ENCODE measurements at places on chromosomes 6 and 20.

DNA sequence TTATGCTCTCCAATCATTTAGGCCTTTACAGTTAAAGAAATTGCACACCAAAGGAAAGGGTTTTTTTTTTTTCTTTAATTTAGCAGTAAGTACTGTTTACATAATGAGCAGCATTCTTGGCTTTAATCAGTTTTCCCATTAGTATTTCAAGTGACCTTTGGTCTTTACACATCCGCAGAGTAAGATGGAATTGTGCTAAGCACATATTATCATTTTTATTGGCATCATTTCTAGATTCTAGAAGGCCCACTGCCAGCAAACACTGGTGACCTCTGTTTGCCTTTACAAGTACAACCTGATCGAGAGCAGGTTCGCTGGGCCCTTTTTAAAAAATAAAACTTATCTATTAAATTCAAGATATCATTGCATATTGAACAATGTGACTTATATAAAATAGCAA, 104.3 kb downstream of the ADGRG6 start:
- no peak overlapping the region for H3K4me3 ChIP-seq
- no peak overlapping the region for H3K27ac ChIP-seq
- no peaks in the 10 kb centered on the region for H3K4me1 ChIP-seq
- no peak for DNase-seq

DNA sequence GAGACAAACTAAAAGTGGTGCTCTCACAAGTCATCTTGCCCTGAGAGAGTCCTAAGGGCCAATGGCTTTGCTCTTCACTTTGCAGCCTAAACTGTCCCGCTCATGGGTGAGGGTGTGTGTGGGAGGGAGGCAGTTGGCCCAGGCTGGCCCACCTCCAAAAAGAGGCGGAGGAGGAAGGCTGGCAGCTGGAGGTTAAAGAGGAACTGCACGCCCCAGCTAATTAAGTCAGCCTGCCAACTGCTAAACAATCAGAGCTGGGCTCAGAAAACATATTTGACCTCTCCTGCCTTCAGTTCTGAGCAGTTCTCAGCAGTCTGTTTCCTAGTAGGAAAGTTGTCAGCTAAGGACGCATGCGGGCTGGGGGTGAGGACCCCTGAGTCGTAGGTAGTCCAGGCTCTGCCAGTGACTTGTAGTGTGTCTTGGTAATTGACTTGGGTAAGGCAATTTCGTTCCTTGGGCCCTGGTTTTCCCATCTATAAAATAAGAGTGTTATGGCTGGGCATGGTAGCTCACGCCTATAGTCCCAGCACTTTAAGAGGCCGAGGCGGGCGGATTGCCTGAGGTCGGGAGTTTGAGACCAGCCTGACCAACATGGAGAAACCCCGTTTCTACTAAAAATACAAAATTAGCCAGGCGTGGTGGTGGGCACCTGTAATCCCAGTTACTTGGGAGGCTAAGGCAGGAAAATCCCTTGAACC, 17.0 kb downstream of the GSS start:
- H3K36me3 ChIP-seq = peaks cover 49% of the 10 kb centered on the region
- no peak overlapping the region for H3K27ac ChIP-seq
- no peak overlapping the region for H3K4me3 ChIP-seq
- DNase-seq = no peak
- no peaks in the 10 kb centered on the region for H3K4me1 ChIP-seq

DNA sequence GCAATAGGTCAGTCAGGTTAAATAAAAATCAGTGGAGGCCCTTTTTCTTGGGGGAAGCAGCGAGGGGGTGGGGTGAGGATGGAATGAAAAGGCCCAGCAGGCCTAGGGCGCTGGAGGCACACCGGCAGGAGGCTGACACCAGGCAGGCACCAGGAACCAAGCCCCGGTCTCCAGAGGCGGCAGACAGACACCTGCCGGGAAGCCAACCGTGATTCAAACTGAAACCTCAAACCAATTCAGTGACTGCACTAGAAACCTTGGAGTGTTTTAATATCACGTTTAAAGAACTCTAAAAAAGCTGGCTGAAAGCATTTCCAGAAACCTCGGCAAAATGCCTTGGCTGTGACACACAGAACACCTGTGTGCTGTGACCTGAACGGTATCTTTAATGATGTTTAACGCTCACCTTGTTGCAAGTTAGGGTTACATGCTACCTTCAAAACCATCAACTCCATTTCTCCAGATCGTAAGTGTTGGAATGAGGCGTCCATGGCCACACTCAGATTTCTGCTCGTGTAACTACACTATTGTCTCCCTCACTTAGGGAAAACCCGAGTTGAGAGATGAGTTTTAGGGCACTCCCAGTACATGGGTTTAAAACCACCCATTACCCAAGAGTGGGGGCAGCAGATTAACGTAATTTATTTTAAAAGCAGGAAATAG, 27.2 kb downstream of the DIDO1 start:
- peaks cover 35% of the 10 kb centered on the region for H3K36me3 ChIP-seq
- no peaks in the 10 kb centered on the region for H3K27me3 ChIP-seq
- H3K4me1 ChIP-seq = peaks cover 42% of the 10 kb centered on the region

DNA sequence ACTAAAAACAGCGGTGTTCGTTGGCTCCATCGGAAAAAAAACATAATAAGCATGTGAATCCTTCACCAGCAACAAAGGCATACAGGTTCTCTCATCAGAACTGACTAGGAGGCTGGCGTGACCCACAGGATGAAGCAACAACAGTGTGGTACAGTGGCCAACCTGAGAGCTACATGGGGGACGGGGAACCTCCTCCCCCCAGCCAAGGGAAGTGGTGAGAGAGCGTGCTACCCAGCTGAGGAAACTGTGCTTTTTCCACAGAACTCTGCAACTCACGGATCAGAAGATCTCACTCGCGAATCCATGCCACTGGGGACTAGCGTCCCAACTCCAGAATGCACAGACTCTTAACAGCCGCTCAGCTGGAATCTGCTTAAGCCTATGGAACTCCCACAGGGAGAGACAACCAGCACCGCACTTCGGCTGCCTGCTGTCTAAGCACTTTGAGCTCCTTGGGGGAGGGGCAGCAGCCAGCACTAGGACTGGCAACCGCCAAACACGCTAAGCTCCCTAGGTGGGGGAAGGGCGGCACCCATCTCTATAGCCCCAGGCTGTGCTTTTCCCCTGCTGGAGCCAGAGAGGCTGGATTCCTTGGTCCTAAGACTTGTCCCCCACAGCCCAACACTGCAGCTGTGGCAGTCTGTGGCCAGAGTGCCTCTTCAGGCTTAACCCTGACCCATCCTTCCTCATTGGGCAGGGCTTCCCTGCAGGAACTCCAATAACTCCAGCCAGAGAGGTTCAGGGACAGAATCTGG, 538.3 kb upstream of the BTBD3 start:
- no peaks in the 10 kb centered on the region for H3K27me3 ChIP-seq
- peaks cover 24% of the 10 kb centered on the region for H3K4me1 ChIP-seq
- peaks cover 22% of the 10 kb centered on the region for H3K36me3 ChIP-seq
- H3K4me3 ChIP-seq = peak overlapping the region; percentile 11

GRCh38 chr6:87583822-87584221, 6.0 kb downstream of the RARS2 start:
- H3K27ac ChIP-seq = no peak overlapping the region
- peaks cover 86% of the 10 kb centered on the region for H3K36me3 ChIP-seq
- no peak overlapping the region for H3K4me3 ChIP-seq
- H3K4me1 ChIP-seq = peaks cover 12% of the 10 kb centered on the region
- no peak for DNase-seq

GRCh38 chr6:10424040-10424439, 9.2 kb upstream of the TFAP2A start:
- H3K4me1 ChIP-seq = peaks cover 29% of the 10 kb centered on the region
- peaks cover 100% of the 10 kb centered on the region for H3K27me3 ChIP-seq
- H3K4me3 ChIP-seq = no peak overlapping the region
- no peaks in the 10 kb centered on the region for H3K36me3 ChIP-seq
- DNase-seq = no peak

DNA sequence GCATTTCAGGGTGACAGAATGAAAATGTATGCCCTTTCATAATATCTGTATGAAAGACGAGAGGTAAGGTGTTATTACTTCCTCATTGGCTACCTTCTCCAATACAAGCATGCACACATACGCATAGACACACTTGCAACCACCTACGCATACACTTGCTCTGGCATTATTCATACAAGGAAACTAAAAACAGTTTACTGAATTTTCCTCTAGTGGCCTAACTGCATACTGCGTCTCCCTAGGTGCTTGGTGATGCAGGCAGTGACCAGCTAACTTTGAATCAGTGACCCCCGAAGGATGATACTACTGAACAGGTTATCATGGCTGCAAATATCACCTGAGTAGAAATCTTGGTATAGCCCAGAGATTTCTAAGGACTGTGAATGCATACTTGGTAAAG, 593.1 kb downstream of the PKHD1 start:
- no peaks in the 10 kb centered on the region for H3K36me3 ChIP-seq
- H3K27me3 ChIP-seq = no peaks in the 10 kb centered on the region
- no peak overlapping the region for H3K4me3 ChIP-seq
- H3K4me1 ChIP-seq = peaks cover 27% of the 10 kb centered on the region

- no peak for DNase-seq
- no peaks in the 10 kb centered on the region for H3K36me3 ChIP-seq
- H3K4me3 ChIP-seq = no peak overlapping the region
- no peak overlapping the region for H3K27ac ChIP-seq
- peaks cover 37% of the 10 kb centered on the region for H3K27me3 ChIP-seq
These were observed 6.2 kb downstream of the TMEM200A start for GRCh38 chr6:130371921-130372420.

- no peak overlapping the region for H3K27ac ChIP-seq
- peaks cover 4% of the 10 kb centered on the region for H3K27me3 ChIP-seq
- no peaks in the 10 kb centered on the region for H3K36me3 ChIP-seq
- no peak overlapping the region for H3K4me3 ChIP-seq
- peaks cover 7% of the 10 kb centered on the region for H3K4me1 ChIP-seq
- no peak for DNase-seq
These were observed 4.4 kb downstream of the MYLK2 start for GRCh38 chr20:31823360-31824124.

All from nephron progenitor cell (in vitro differentiated cells).